ENCODE measurements at places on chromosomes 7 and 10.

DNA sequence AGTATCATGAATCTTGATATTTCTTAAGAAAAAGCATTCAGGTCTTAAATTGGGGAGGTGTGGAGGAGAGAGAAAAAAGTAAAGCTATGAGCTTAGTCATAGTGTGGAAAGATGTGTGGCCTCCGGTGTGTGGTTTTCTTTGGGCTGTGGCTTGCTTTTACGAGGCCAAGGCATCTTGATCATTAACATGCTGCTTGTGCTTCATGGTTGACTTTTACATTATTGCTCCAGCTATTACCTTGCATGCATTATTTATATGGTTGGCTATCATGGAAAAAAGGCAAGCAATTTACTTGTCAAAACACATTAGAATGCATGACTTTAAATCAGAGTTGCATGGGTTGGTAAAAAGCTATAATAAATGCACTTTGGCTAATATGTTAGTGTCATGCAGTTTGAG, 300.7 kb upstream of the ADARB2 start:
- no peak for DNase-seq

DNA sequence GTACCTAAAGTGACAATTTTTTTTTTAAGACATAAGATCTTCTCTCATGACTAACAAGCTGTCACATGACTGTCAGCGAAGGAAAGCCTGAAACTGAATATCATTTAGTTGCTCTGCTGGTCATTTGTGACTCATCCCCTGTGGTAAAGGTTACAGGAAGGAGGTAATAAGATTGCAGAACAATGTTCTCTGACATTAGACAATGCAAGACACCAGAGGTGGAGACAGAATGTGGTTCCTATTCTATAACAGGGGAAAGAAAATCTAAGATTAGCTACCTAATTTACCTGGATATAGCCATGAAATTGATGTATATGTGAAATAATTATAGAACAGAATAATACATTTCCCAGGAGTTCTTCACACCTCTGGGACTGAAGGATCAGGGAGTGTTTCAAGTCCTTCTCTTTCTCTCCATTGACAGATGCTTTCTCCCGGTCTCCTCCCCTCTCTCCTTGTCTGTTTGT, 47.7 kb downstream of the LRGUK start:
- no peak for DNase-seq

DNA sequence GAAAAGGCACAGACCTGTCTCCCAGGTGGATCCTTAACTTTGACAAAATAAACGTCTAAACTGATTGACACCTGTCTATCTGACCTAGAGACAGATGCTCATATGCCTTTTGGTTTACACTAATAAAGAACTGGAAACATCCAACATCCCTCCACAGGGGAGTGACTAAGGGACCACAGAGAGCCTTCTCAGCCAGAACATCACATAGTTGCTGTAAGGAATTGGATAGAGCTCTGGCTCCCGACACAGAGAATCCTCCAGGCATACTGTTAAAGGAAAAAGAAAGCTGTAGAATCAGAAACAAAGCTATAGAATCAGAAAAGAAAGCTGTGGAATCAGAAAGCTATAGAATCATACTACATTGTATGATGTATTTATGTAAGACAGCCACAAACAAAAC, 258.8 kb downstream of the STK31 start:
- no peak for DNase-seq

DNA sequence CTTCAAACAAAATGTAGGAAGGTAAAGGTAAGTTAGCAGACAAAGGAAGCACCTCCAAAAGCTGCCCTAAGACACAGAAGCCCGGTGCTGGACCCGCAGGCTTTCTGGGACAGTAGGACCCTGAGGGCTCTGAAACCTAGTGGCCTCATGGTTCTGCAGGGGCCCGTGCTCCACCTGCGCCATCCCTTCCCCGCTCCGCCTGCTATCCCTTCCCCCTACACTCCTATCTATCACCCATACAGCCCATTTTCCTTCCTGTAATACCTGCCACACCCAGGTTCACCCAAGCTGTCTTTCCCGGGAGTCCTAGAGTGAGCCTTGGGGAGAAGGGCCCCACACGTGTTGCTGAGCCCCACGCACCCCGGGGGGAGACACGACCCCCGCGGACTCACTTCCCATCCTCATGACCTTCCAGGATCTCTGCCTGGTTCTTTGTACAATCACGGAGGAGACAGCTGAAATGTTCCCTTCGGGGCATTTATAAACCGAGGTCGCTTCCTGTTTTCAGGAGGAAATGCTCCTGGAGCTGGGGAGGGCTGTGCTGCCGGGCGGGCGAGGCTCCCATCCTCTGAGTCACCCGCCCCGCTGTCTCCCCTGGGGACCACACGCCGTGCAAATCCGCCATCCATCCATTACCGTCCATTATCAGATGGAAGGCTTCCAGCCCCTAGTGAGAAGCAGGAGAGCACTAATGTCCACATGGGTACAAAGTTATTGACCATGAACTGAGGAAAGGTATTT, 251.7 kb upstream of the PITRM1 start:
- DNase-seq, result no peak

DNA sequence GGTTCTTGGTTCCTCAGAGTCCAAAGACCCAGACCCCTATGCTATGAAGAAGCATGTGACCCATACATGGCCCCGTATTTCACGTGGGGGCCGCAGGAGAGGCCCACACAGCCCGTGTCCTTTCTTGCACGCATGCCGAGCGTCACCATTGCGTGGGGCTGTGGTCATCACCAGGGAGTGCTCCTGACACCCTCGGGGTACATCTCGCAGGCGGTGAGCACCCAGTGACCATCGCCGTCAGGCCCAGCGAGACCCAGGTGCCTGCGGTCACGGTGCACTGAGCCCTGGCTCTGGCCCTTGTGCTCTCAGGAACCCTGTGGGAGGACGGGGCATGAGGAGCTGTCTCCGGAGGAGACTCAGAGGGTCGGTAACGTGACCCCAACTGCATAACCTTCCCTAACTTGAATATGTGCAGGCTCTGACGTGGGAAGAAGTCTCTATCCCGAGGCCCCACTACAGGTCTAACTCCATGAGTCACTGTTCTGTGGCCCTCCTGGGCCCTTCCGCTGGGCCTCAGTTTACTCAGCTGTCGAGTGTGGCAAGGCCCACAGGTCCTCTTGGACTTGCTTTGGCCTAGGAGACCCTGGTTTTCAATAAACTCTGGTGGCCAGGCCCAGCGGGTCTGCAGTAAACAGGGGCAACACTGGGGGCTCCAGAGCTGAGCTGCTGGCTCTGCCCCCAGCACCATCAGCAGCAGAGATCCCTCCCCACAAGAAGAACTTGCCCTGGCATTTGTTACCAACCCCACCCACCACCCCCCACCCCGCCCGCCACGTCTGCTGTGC, 503.9 kb downstream of the PTPRN2 start:
- DNase-seq, result no peak

DNA sequence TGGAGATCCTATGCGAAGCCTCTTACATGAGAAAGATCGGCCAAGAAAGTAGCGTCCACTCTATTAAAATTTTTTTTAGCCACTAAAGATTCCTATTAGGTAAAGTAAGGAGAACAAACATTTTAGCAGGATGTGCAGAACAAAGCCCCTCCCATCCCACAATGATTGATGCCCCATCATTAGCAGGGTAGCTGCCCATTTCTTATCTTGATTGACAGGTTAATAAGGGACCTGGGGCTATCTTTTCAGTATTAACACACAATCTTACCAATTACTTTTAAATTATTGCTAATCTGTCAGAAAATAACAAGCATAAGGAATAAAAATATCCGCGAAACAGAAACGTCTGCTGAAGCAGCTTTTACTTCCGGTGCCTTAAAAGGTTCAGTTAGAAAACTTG, 5.1 kb downstream of the FZD8 start:
- DNase-seq, result no peak

DNA sequence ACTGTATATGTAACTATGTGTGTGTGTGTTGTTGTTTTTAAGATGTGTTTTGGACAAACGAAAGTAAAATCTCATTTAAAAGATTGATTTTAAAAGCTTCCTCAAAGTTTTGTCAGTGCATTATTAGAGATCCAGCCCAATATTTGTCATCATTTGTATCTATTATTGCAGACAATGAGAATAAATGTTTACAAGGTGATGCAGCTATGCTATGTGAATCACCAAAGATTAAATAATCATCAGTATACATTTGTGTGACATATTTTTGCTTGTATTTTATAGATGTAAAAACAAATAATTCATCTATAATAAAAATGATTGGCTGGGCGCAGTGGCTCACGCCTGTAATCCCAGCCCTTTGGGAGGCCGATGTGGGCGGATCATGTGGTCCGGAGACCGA, 35.3 kb upstream of the RTKN2 start:
- DNase-seq, result no peak

DNA sequence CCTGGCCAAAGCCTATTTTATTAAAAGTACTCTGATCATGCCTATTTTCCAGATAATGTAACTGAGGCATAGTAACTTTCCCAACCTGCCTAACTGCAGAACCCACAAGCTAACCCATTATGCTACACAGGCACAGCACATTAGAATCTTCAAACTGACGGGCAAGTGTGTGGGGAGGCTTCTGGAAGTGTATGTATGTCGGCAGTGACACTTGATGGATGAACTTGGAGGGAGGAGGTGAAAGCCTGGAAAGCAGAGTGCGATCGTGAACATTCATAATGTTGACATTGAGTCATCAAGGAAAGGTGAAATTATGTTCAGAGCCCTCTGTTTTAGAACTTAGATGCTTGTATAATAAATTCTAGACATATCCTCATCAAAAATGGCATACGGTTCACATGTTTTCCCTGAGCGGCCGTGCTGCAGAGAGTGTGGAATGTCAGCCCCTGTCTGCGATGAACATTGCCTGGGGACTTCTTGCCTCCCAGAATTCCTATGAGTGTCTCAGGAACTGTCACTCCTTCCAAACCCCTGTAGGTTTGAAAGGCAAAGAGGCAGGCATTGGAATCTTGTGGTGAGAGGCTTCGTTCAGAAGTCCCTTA, 102.4 kb downstream of the SLIT1 start:
- DNase-seq, result no peak

DNA sequence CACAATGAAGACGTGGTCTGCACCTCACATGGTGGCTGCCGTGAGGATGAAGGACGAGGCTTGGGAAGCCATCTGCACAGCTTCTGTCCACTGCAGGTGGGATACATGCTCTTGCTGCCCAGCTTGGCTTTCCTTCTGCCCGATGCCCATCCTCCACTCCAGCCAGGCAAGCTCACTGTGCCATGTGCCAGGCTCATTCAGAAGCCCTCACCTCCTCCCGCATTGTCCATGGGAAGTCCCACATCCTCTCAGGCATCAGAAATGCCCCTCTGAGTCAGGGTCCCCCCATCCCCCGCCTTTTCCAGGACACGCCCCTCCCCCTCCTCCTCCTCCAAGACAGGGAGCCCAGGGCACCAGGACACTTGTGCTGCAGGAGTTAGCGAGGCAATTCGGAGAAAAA, 4.6 kb upstream of the NOM1 start:
- DNase-seq, result no peak

- DNase-seq, result no peak
Observed at GRCh38 chr10:122207596-122207995, 63.5 kb upstream of the BTBD16 start.

DNA sequence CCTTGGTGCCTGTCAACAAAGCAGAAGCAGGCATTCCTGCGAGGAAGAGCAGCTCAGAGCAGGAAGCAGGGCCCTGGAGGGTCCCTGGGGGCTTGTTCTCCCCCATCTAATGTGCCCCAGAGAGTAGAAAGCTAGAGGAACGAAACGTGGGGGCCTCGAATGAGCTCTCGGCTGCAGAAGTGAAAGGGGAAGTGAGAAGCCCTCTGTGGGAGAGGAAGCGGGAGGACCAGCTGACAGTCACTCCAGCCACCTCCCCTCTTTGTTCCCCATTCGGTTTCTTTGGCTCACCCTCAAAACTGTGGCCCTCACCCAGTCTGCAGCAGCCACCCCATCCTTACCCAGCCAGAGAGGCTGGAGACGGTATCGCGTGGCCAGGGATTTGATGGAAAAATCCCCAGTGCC, 25.0 kb downstream of the C10orf105 start:
- no peak for DNase-seq

DNA sequence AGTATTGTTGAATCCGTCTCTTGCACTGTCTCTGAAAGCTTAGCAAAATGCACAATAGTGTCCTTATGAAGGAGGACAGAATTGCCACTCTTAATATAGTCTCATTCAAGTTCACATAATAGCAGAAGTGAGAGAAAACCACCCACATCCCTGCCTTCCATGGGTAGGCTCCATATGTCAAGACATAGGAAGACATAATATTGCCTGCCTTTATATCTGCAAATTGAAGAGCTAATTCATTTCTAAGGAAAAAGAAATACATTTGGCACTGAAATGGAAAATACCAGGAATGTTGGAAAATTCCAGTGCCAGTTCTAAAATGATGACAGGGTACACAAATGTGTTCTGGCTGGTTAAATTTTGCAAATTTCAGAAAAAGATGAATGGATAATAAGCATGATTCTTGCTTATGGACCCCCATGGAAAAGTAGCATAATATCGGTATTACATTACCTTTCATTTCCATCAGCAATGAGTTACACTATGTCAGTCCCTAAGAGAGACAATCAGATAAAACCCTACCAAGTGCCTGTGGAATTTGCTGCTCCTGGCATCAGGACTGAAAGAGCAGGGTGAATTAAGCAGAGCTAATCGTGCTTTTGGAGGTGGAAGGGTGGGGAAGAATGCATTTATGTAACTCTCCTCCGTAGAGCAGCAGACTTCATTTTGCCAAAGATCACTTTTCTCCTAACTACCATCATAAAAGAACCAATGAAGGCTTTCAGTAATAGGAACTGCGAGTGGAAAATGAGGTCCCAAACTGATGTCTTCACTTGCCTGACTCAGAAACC, 312.6 kb downstream of the FGFR2 start:
- no peak for DNase-seq

- DNase-seq, result no peak
Observed at GRCh38 chr10:14253711-14254110, 77.0 kb downstream of the FRMD4A start.

DNA sequence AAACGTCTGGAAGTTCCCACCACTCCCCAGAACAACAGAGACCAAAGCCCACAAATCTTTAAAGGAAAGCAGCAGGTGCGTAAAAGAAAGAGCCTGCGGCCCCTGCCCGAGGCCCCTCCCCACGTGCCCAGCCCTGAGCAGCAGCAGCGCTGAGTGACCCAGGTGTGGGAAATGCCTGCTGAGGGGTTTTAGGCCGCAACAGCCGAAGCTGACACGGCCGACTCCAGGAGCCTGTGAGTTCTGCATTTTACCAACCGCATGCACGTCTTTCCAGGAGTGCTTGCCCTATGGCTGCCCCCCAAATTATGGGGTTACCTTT, 1.6 kb upstream of the KNDC1 start:
- no peak for DNase-seq

GRCh38 chr10:29622382-29622922, 12.3 kb downstream of the SVIL start:
- no peak for DNase-seq

GRCh38 chr10:101436302-101436701, 82.3 kb downstream of the BTRC start:
- DNase-seq, result no peak

- no peak for DNase-seq
Observed at GRCh38 chr7:150846291-150847115, 5.8 kb upstream of the AOC1 start.

All from activated naive CD8-positive, alpha-beta T cell treated with anti-CD3 and anti-CD28 coated beads, Interleukin-2, amount 50 U/mL, for 16 hours (primary cell).